ENCODE measurements at places on chromosomes 7 and 10.
A peak's percentile ranks its signal among the peaks of the same experiment; 100 is the strongest.

- no peak for DNase-seq
These were observed 21.5 kb upstream of the ZNF800 start for GRCh38 chr7:127413962-127414361.

- DNase-seq, result no peak
These were observed 56.7 kb downstream of the BMPR1A start for GRCh38 chr10:86813101-86813500.

DNA sequence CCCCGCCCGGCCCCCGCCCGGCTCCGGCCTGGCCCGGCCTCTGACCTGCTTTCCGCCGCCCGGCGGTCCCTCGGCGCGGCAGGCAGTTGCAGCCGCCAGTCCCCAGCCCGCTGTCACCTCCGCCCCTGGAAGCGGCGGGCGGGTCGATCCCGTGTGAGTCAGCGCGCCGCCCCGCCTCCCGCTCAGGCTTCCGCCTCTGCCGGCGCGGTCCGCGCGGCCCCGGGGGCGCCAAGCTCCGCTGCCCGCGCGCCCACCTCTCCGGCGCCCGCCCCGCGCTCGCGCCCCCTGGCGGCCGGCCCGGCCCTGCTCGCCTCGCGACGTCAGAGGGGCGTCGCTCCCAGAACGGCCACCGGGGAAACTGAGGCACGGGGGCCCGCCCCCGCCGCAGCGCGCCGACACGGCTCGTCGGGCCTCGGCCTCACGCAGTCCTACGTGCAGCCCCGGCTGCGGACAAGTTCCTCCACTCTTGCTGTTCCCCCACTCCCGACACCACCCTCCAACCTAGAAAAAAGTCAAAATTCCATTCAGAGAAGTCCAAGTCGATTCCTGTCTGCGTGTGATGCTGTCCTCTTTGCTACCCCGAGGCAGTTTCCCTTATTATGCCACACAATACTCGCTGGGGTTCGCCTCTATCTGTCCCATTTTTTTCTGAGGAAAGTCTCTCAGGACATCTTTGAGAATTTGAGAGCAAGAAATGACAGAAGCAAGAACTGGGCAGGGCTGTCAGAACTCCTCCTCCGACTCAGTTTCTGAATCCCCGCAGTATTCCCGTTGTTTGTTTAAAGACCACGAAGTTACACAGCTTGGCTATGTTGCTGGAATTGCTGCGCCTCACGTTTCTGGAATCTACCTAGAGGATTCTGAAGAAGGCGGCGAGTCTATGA, at the start of gene DNMBP:
Gene DNMBP (minus strand): TSS at position 155 of the 884 bp plus-strand sequence. CDS start 37,823 bp downstream, outside the sequence.
- DNase-seq, result peak; percentile 85

DNA sequence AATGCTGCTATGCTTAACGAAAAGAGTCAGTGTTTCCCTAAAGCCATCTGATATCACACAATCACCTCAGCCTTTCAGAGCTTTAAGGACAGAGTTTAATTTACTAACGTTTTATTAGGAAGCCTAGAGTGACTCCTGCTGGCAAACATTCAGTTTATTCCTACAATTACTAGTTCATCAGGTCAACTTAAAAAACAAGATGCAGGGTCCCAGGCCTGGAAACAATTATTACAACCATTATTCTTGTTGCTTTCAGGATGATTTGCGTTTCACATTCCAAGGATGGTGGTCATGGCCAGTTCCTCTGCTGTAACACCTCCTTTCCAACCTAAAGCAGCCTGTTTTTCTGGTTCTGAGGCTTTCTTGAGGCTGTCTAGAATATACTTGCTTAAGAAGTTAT, 1.5 kb upstream of the FAM53B start:
- no peak for DNase-seq

DNA sequence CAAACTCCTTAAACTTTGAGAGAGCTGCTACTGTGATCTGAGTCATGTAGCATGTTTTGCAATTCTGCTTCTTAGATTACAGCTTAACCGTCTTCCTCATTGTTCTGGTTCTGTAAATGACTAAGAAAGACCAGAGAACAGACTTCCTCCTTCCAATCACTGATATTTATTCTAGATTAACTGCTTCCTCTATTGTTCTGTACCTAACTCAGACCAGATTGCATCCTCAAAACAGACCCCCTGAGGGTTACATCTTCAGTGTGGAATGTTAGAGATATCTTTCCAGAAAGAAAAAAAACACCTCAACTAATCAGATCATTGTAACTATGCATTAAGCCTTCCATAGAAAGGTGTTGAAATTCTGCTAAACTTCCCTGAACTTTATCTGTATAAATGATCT, 5.7 kb upstream of the PIP start:
- DNase-seq, result no peak

GRCh38 chr7:74233655-74234285, 20.4 kb downstream of the RFC2 start:
- DNase-seq, result no peak

DNA sequence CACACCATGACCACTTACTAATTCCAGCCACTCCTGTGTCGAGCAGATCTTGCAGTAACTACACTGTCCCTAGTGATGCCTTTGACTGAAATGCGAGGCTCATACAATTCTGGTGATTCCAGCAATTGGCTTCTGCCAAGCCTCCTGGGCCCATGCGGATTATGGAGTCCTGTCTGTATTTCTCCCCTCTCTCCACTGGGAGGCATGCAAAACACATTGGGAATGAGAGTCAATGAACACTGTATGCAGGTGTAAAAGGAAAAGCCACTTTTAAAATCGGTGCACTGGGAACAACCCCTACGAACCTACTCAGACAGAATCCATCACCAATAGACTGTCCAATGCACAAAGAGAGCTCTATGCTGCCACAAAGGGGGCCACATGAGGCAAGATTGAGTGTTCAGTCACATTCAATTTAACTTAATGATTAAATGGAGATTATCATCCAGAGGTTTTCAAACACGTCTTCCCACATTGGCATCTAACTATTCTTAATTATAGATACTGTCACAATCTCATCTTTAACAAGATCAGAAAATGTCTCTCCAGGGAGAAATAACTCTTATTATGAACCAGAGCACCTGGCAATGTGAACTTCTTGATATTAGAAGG, 550.6 kb downstream of the GLRX3 start:
- DNase-seq, result no peak

DNA sequence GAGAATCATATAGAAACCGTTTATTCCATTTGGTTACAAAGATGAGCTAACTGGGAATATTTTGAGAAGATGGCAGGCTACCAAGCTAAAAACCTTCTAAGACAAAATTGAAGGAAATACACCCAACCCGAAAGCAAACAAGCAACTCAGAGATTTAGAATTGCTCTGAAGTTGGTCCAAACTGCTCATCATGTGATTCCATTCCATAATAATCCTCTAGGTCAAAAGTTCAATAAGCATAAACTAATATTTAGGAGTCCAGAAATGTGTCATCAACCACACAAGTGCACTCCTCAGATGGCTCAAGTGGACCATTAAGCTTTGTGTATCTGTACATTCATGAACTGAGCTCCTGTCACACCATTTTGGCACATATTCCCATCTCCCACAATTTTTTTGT, 28.7 kb downstream of the DGKI start:
- peak; percentile 38 for DNase-seq

GRCh38 chr7:48511080-48511479, 339.8 kb downstream of the ABCA13 start:
- DNase-seq, result no peak

GRCh38 chr7:93723424-93724124, 149.1 kb upstream of the CALCR start:
- no peak for DNase-seq

DNA sequence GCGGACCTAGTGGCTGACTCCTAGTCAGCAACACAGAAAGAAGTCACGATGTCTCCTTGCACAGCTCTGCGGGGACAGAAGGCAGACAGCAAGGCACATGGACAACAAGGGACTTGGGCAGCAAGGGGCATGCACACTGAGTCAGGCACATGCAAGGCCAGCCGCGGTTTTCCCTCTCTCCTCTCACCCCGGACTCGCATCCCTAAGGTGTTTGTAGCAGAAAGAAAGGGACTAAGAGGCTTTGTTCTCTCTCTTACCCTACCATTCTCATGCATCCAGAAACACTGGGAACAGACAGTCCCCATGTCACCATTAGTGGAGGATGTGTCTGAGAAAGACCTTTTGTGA, 193.3 kb upstream of the PHF14 start:
- no peak for DNase-seq

- DNase-seq, result no peak
These were observed 272.1 kb downstream of the BMPER start for GRCh38 chr7:34177476-34177875.

GRCh38 chr10:103333934-103334520, 16.9 kb downstream of the PCGF6 start:
- DNase-seq, result no peak

GRCh38 chr7:137961200-137962177, 40.4 kb downstream of the CREB3L2 start:
- no peak for DNase-seq
